ENCODE measurements at places on chromosomes 5 and 9.

DNA sequence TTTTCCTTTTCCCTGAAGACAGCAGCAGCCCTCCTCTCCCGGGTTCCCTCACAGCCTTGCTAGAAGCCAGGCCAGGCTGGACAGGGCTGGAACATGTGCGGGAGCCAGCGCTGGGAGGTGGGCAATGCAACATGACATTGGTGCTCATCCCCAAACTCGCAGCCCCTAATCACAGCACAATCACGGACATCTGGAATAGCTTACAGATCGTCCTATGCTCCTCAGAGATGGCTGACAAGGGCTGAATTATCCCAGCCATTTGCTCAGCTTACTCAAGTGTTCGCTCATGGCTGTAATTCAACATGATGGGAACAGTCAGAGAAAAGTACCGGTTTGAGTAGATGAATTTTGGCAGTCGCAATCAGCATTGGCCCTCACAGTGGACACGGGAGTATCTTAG is 49.8 kb downstream of the FSTL4 start:
- no peaks in the 10 kb centered on the region for H3K36me3 ChIP-seq
- H3K4me1 ChIP-seq, result no peaks in the 10 kb centered on the region
- no peak for DNase-seq
- no peaks in the 10 kb centered on the region for H3K27me3 ChIP-seq
- no peak overlapping the region for H3K4me3 ChIP-seq
- no peak overlapping the region for H3K27ac ChIP-seq

DNA sequence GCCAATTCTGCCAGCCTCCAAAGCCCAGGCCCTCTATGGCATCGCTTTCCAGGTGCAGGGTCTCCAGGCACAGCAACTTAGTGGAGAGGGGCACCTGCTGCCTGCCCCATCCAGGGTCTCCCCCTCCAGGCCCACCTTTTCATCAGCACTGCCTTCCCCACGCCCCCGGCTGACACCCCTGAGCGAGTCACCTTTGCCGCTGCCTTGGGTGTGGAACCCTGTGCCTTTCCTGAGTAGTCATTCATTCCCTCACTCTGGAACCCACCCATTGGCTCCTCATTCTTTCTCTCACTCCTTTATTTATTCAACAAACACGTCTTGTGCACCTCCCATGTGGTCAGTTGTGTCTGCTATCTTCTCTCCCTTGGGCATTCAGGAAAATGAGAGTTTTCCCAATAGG is 14.5 kb upstream of the RPL26L1 start:
- H3K4me3 ChIP-seq, result no peak overlapping the region
- no peak overlapping the region for H3K27ac ChIP-seq
- H3K36me3 ChIP-seq, result peaks cover 5% of the 10 kb centered on the region

GRCh38 chr5:16152601-16153568 is 26.7 kb downstream of the MARCHF11 start:
- peaks cover 6% of the 10 kb centered on the region for H3K4me1 ChIP-seq
- H3K4me3 ChIP-seq, result no peak overlapping the region
- no peak for DNase-seq
- no peaks in the 10 kb centered on the region for H3K27me3 ChIP-seq
- peaks cover 3% of the 10 kb centered on the region for H3K36me3 ChIP-seq
- H3K27ac ChIP-seq, result peak overlapping the region; percentile 70

- peaks cover 6% of the 10 kb centered on the region for H3K36me3 ChIP-seq
- no peaks in the 10 kb centered on the region for H3K27me3 ChIP-seq
- H3K27ac ChIP-seq, result no peak overlapping the region
- H3K4me3 ChIP-seq, result no peak overlapping the region
These were observed 253.8 kb downstream of the CDK5RAP2 start for GRCh38 chr9:120326049-120326693.

GRCh38 chr5:175235251-175235960 is 208.6 kb downstream of the DRD1 start:
- H3K27ac ChIP-seq, result no peak overlapping the region
- no peak overlapping the region for H3K4me3 ChIP-seq
- peaks cover 8% of the 10 kb centered on the region for H3K4me1 ChIP-seq
- H3K27me3 ChIP-seq, result peaks cover 4% of the 10 kb centered on the region
- DNase-seq, result no peak

GRCh38 chr9:120914953-120915352 is 11.6 kb downstream of the TRAF1 start:
- DNase-seq, result no peak
- peaks cover 3% of the 10 kb centered on the region for H3K36me3 ChIP-seq
- H3K27me3 ChIP-seq, result peaks cover 3% of the 10 kb centered on the region
- no peak overlapping the region for H3K4me3 ChIP-seq

GRCh38 chr5:14064841-14065240 is 78.3 kb upstream of the TRIO start:
- H3K27me3 ChIP-seq, result peaks cover 1% of the 10 kb centered on the region
- H3K4me3 ChIP-seq, result no peak overlapping the region
- H3K36me3 ChIP-seq, result no peaks in the 10 kb centered on the region
- H3K27ac ChIP-seq, result no peak overlapping the region
- no peak for DNase-seq
- H3K4me1 ChIP-seq, result no peaks in the 10 kb centered on the region

DNA sequence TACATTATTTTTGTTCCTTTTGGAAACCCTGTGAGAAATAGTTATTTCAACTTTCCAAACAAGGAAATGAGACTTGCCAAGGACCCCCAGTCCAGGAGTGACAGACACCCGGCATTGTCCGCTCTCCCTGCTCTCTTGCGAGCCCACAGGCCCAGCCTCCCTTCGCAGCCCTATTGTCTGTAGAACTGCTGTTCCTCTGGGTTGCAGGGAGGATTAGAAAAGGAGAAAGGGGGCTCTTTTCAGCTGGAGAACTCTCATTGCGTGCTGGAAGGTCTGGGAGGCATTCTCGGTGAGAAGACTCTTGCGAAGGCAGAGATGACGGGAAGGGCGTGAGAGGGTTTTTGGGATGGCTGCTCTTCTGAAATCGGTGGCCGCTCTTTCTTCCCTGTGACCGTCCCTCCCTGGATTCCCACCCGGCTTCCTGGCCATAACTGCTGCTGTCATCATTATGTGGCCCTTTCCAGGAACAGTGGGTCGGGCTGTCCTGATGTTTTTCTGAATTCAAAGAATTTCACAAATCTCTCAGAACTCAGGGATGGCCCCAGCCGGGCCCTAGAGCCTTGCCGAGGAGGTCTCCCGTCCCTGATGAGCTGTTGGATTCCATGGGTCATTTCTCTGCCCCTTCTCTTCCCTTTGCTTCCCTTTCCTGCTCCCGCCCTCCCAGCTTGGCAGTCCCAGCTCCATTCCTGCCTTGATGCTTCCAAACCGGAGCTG is 29.8 kb downstream of the STC2 start:
- H3K36me3 ChIP-seq, result no peaks in the 10 kb centered on the region
- H3K27ac ChIP-seq, result no peak overlapping the region
- peaks cover 4% of the 10 kb centered on the region for H3K27me3 ChIP-seq
- no peak for DNase-seq

- peaks cover 4% of the 10 kb centered on the region for H3K36me3 ChIP-seq
- H3K4me3 ChIP-seq, result no peak overlapping the region
- H3K4me1 ChIP-seq, result peaks cover 9% of the 10 kb centered on the region
- peaks cover 12% of the 10 kb centered on the region for H3K27me3 ChIP-seq
- no peak overlapping the region for H3K27ac ChIP-seq
These were observed 43.2 kb upstream of the SAP30L start for GRCh38 chr5:154402611-154403010.

GRCh38 chr5:122420091-122420490 is 108.1 kb downstream of the SNCAIP start:
- H3K36me3 ChIP-seq, result peaks cover 35% of the 10 kb centered on the region
- H3K27me3 ChIP-seq, result peaks cover 4% of the 10 kb centered on the region
- H3K27ac ChIP-seq, result no peak overlapping the region
- no peak overlapping the region for H3K4me3 ChIP-seq
- DNase-seq, result no peak

- peak within 1 kb of the TSS; percentile 93 for H3K4me3 ChIP-seq
- peaks cover 4% of the 10 kb centered on the region for H3K36me3 ChIP-seq
- H3K27me3 ChIP-seq, result peaks cover 13% of the 10 kb centered on the region
- peak within 1 kb of the TSS; percentile 86 for H3K27ac ChIP-seq
These were observed at the start of gene STC2 for GRCh38 chr5:173327948-173328843. TSS of gene STC2 (minus strand) at chr5:173328414. CDS start at chr5:173328193, 221 bp downstream.

GRCh38 chr5:43396762-43397304 is 15.4 kb downstream of the CCL28 start:
- peak; percentile 18 for DNase-seq
- H3K27me3 ChIP-seq, result peaks cover 5% of the 10 kb centered on the region
- no peak overlapping the region for H3K27ac ChIP-seq

DNA sequence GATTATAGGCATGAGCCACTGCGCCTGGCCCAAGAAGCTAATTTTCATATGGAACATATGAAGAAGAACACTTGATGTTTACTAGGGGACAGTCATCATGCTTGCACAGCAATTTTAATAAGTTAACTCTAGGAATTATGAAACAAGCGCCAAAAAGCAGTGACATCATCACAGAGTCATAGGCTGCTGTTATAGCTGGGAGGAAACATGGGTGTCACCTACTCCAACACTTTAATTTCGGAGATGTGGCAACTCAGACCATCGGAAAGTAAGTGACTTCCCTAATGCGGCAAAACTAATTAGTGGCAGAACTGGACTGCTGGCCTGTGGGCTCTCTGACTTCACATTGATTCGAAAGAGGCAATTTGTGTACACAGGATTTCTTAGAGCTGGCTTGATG is 38.1 kb upstream of the EQTN start:
- DNase-seq, result no peak
- H3K27me3 ChIP-seq, result peaks cover 8% of the 10 kb centered on the region

- peaks cover 2% of the 10 kb centered on the region for H3K27me3 ChIP-seq
- H3K4me3 ChIP-seq, result peak overlapping the region; percentile 13
- H3K4me1 ChIP-seq, result peaks cover 19% of the 10 kb centered on the region
- DNase-seq, result no peak
- peak overlapping the region; percentile 54 for H3K27ac ChIP-seq
These were observed 18.6 kb upstream of the TJP2 start for GRCh38 chr9:69155341-69156030.

DNA sequence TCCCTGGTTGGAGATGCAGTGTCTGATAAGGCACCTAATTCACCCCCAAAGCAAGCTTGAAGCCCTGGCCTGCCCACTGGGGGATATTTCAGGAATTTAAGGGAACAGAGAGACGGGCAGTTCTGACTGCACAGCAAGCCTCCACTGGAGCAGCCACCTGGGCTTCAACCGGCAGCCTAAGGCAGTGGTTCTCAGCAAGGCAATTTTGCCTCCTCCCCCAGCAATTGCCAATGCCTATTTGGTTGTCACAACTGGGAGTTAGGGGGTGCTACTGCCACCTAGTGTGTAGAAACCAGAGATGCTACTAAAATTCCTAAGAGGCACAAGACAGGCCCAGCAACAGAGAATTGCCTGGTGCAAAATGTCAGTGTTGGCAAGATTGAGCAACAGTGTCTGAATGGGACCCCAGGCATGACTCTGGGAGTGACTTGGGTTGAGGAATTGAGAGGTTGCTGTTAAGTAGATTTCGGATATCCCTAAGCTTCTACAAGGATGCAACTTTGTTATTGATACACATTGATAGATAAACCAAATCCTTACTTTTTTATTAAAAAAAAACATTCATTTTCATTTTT is 58.7 kb upstream of the CTSL start:
- H3K27ac ChIP-seq, result no peak overlapping the region
- H3K4me1 ChIP-seq, result no peaks in the 10 kb centered on the region
- H3K27me3 ChIP-seq, result peaks cover 11% of the 10 kb centered on the region
- peaks cover 13% of the 10 kb centered on the region for H3K36me3 ChIP-seq

GRCh38 chr5:132480546-132480892 is 10.1 kb downstream of the IRF1 start:
- H3K4me3 ChIP-seq, result no peak overlapping the region
- H3K36me3 ChIP-seq, result peaks cover 12% of the 10 kb centered on the region
- DNase-seq, result no peak
- H3K27ac ChIP-seq, result no peak overlapping the region

DNA sequence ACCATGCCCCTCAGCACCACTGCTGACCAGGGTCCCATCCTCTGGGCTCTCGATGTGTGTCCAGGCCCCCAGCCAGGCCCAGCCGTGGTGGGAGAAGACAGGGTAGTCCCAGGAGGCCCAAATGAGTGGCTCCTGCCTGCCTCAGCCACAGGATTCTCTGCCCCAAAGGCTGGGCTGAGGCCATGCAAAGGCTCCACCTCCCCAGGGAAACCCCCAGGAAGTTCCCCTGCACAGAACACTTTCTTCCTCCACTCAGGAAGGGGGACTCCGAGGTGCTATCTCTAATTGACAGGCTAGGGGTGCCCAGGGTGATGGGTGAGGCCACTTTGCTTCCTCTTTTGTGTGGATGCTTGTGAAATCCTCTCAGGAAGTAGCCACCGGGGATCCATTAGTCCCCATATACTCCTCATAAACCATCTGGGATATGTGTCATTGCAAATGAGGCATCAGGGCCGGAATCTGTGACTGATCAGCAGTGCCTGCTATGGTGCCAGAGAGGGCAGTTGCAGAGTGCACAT is 23.1 kb upstream of the TDRD7 start:
- no peaks in the 10 kb centered on the region for H3K36me3 ChIP-seq
- H3K4me3 ChIP-seq, result no peak overlapping the region
- peaks cover 7% of the 10 kb centered on the region for H3K4me1 ChIP-seq
- no peak overlapping the region for H3K27ac ChIP-seq
- no peak for DNase-seq

- peaks cover 7% of the 10 kb centered on the region for H3K27me3 ChIP-seq
- DNase-seq, result no peak
- no peak overlapping the region for H3K27ac ChIP-seq
- no peak overlapping the region for H3K4me3 ChIP-seq
- peaks cover 47% of the 10 kb centered on the region for H3K36me3 ChIP-seq
These were observed 102.7 kb upstream of the CACNA1B start for GRCh38 chr9:137774775-137775386.

DNA sequence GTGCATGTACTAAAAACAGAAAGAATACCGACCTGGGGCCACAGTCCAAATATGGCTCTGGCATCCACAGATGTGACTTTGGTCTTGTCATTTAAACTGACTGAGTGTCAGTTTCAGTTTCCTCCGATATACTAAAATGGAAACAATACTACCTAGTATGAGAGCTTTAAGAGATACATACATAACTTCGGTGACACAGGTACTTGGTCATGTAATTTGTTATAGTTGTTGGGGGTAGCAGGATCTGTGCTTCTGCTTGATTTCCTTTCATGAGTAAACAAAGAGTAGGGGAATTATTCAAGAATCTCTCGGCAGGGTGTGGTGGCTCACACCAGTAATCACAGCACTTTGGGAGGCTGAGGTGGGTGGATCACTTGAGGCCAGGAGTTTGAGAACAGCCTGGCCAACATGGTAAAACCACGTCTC is 32.1 kb downstream of the MTMR12 start:
- H3K36me3 ChIP-seq, result peaks cover 16% of the 10 kb centered on the region
- peak overlapping the region; percentile 18 for H3K27ac ChIP-seq
- no peak for DNase-seq
- no peak overlapping the region for H3K4me3 ChIP-seq
- peaks cover 6% of the 10 kb centered on the region for H3K27me3 ChIP-seq
- peaks cover 11% of the 10 kb centered on the region for H3K4me1 ChIP-seq

DNA sequence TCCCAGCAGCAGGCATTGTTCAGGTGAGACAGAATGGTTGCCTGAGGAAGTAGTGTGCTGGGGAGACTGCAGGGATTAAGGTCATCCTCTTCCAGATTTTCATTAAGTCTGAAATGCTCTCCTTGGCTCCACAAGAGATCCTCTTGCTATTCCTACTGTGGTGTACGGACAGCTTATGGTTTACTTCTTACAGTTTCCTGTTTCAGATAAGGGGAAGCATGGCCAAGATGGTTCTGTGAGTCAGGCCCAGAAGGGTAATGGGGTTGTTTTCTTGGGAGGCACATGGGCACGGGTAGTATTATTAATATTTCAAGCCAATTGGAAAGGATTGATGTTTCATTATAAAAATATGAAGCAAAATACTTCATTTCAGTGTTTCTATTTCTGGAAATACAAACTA is 42.9 kb downstream of the GLRX start:
- peaks cover 6% of the 10 kb centered on the region for H3K4me1 ChIP-seq
- DNase-seq, result no peak
- no peak overlapping the region for H3K27ac ChIP-seq
- H3K27me3 ChIP-seq, result no peaks in the 10 kb centered on the region
- no peak overlapping the region for H3K4me3 ChIP-seq
